Fibroblast of lung (primary cell): ENCODE measurements at places on chromosomes 12 and 14.

DNA sequence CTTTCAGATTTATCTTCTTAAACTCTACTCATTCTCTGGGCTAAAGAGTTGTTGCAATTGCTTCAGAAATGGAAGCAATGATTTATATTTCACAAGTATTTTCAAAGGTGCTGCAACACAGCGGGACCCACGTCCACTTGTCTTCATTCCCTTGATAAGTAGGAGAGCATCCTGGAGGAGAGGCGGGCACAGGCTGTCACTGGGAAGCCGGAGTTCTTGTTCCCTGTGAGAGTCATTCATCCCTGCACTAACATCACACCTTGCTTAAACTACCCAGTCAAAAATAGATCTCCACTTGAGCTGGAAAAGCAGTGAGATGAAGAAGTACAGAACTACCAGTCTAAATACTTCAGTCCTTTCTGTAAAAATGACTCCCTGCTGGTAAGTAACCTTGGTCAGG, 160.5 kb upstream of the RASSF8 start:
- no peak for DNase-seq

GRCh38 chr14:66802962-66803361, 295.0 kb downstream of the GPHN start:
- DNase-seq = no peak

DNA sequence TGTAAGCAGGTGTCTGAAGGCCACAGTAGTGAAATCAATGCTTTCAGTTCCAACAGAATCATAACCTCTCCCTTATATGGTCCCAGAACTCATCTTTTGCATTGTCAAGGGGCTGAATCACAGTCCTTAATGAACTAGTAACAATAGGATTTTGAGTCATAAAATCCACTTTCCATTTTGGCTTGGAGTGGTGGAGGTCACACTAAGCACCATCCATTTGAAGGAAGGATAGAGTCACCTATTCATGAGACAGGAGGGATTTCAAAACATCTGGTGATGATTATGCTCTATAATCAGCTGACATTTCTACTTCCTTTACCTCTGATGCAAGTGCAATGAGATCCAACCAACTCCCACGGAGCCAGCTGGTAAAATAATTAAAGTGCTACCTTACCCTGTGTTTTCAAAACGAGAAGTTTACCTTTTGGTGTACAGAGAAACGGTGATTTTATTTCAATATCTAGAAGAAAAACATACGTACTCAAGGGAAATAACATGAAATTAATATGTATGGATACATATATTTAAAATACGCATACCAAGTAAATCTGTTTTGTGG, 59.1 kb downstream of the TMEM132D start:
- DNase-seq = peak; percentile 96

DNA sequence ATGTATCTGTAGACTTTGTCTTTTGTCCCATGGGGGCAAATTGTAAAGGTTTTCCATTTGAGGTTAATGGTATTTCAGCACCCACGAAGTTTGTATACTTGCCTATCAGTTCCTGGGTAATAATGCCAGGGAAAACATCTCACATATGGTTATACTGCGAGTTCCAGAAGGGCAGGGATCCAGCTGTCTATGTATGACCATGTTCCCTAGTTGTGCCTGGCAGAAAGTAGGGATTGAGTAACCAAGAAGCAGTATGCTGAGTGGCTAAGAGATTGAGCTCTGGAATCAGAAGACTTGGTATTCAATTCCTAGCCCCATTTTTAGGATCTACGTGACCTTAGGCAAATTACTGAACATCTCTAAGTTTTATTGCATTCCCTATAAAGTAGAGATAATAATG, 173.2 kb upstream of the PWP1 start:
- DNase-seq = peak; percentile 49

DNA sequence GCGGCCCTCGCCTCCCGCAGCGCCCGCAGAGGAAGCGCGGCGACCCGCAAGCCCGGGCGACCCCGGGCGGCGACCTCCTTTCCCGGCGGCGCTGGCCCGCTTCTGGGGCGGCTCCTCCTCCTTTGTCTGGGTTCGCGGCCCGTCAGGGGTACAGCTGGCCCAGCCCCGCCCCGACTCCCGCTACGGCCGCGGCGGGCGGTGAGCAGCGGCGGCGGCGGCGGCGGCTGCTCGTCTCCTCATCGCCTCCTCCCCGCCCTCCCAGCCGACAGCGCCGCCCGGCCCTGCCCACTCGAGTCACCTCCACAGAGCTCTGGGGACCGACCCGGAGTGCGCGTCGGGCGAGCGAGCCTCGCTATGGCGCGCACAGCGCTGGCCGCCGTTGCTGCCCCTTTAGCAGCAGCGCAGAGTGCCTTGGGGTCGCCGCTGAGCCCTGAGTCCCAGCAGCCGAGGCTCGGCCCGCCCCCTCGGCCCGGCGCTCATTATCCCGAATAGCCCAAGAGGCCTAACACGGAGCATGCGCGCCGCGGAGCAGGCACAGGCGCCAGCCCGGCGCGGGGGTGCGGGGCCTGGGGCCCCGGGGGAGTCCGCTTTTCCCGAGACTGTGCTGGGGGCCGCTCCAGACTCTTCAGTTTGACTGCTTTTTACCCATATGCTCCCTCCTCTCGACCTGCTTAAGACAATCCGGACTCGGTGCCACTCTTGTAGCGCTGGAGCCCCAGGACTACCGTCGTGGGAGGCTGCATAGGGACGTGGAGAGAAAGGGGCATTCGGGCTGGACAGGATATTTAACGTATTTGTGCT, at the start of gene SOS2:
SOS2 (minus strand) TSS at position 104 of the 801 bp plus-strand sequence. CDS start 295 bp downstream, outside the sequence.
- peak; percentile 81 for DNase-seq

- no peak for DNase-seq
Measured at GRCh38 chr14:44940944-44941343, 20.8 kb downstream of the KLHL28 start.

GRCh38 chr14:24081739-24082211, 10.4 kb downstream of the CPNE6 start:
- DNase-seq = no peak

DNA sequence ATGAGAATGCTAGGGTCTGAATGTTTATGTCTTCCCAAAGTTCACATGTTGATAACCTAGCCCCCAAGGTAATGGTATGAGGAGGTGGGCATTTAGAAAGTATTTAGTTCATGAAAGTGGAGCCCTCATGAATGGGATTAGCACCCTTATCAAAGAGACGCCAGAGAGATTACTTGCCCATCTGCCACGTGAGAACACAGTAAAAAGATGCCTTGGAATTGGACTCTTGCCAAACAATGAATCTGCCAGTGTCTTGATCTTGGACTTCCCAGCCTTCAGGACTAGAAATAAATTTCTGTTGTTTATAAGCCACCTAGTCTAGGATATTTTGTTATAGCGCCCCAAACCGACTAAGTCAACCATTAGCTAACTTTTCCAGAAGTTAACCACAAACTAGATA, 92.0 kb upstream of the SLC38A4 start:
- DNase-seq = no peak

DNA sequence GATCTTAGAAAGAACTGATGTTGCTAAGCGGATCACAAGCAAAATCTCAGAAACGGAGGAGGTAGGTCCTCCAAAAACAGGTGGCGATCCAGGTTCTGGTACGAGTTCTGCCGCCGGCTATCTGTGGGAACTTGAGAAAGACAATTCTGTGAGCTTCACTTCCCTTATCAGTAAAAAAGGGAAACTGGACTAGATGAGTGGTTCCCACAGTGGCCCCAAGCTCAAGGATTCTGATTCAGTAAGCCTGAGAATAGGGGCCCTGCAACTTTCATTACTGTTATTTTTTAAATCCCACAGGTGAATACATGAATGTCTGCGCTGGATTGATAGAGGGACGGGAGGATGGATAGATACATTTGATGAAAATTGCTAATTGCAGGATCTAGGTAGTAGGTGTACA, 160.2 kb downstream of the PPM1H start:
- no peak for DNase-seq
